ENCODE measurements at places on chromosomes 2 and 18. TPM values are rescaled to one million over a fixed set of nuclear protein-coding genes. Genes with fewer than 3 reads are reported as not detected.

DNA sequence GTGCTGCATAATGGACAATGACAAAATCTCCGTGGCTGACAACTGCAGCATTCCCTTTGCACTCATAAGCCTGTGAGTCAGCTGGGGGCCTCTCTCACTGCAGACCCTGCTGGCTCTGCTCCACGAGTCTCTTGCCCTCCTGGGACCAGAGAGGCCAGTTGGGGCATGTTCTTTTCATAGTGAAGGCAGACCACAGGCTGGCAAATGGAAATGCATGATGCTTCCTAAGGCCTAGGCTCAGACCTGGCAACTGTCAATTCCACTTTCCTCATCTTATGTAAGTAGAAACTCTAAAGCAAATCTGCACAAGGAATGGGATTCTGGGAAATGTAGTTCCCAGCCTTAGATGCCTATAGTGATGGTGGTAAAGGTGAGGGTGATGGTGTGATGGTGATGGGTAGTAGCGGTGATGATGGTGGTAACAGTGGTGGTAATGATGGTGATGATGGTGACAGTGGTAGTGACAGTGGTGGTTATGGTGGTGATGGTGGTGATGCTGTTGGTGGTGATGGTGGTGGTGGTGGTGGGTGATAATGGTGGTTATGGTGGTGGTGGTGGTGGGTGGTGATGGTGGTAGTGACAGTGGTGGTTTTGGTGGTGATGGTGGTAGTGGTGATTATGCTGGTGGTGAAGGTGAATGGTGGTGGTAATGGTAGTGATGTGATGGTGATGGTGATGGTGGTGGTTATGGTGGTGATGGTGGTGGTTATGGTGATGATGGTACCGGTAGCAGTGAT, 185.8 kb upstream of the ARL4C start:
- DNase-seq = no peak

Gene COL4A4
- total RNA-seq = 0.78 TPM

DNA sequence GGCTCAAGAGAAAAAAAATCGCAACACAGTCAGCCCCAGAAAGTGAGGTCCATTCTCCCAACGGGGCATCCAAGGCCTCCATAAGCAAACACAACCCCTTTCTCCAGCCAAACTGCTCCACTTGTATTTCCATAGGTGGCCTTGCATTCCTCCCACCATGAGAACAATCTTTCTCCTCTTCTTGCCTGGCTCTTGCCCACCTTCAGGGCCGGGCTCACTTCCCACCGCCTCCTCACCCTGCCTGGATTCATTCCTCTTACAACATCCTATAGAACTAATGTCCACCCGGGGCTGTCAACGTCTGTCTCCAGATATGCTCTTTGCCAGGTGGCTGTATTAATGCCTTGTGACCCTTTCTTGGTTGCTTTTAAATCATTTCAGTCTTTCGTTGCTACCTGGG, 124.5 kb downstream of the SMAD7 start:
- DNase-seq = no peak

GRCh38 chr2:159640176-159640575, 23.8 kb upstream of the BAZ2B start:
- DNase-seq = no peak

GRCh38 chr2:213148572-213149261, 2.7 kb downstream of the IKZF2 start:
- no peak for DNase-seq

Gene FOXI3
- total RNA-seq = 0.47 TPM

Gene ASPRV1
- total RNA-seq = 2.8 TPM

DNA sequence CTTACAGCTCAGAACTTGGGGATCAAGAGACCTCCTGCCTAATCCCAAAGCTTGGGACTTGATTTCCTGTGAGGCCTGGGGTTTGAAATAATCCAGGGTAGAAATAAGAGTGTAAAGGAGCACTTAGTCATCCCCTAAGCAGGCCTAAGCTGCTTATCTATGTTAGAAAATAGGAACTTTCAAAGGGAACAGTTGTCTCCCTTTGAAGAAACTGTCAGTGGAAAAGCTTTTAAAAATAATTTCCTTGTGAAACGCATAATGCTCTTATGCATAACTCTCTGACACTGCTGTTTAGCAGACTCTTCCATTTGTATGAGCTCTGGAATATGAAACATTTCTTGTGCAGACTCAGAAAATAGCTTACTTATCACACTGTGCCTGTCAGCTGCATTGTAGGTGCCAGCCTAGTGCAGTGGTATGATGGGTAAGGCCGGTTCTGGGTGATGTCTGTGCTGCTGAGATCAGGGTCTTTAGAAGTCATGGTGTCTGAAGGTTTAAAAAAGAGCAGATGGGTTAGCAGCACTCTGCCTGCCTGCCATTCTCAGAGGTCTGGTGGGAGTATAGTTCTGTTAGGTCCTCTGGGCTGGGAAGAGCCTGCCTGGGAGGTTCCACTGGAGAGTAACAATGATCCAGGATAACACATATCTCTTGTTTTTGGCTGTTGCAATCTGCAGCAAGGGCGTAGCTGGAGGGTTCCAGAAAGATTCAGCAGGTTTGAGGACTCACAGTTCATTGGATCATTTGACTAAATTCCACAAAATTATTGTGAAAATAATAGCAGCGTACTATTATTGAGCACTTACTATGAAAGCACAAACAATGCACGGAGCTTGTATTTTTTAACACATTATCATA, 283.2 kb upstream of the MEX3C start:
- DNase-seq = no peak

Gene LIMS4
- total RNA-seq = 0.31 TPM

- DNase-seq = no peak
Measured at GRCh38 chr2:46120792-46121555, 176.2 kb upstream of the EPAS1 start.

Gene CCT7
- total RNA-seq = 164 TPM

Gene PSMA8
- not detected for total RNA-seq

GRCh38 chr18:78892721-78893120, 86.9 kb upstream of the SALL3 start:
- DNase-seq = no peak

- DNase-seq = no peak
Measured at GRCh38 chr2:64404743-64405142, 49.2 kb upstream of the LGALSL start.

- DNase-seq = no peak
Measured at GRCh38 chr18:31426871-31427406, 20.6 kb upstream of the DSG3 start.

GRCh38 chr2:230968921-230969658, 26.8 kb upstream of the SPATA3 start:
- DNase-seq = no peak

GRCh38 chr2:9984871-9985480, 33.5 kb downstream of the GRHL1 start:
- no peak for DNase-seq

DNA sequence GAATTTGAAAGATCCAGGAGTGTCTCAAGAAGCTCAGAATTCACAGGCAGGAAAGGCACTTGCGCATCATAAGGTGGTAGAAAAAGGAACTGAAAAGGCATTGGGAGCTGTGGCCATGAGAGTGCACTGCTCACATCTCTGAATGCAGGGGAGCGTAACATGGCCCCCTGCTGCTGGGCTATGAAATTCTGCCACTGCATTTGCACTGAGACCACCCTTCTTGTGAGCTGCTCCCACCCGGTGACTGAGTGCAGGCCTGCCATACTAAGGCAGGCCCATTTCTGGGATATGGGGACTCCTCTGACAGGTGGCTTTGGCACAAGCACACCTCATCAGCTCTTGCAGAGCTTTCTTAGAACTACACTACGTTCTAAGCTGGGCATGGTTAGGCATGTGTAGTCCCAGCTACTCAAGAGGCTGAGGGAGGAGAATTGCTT, 25.3 kb upstream of the STARD7 start:
- DNase-seq = no peak

Gene KCNJ13
- 1.1 TPM for total RNA-seq

GRCh38 chr2:63789338-63790020, 52.2 kb upstream of the UGP2 start:
- no peak for DNase-seq

DNA sequence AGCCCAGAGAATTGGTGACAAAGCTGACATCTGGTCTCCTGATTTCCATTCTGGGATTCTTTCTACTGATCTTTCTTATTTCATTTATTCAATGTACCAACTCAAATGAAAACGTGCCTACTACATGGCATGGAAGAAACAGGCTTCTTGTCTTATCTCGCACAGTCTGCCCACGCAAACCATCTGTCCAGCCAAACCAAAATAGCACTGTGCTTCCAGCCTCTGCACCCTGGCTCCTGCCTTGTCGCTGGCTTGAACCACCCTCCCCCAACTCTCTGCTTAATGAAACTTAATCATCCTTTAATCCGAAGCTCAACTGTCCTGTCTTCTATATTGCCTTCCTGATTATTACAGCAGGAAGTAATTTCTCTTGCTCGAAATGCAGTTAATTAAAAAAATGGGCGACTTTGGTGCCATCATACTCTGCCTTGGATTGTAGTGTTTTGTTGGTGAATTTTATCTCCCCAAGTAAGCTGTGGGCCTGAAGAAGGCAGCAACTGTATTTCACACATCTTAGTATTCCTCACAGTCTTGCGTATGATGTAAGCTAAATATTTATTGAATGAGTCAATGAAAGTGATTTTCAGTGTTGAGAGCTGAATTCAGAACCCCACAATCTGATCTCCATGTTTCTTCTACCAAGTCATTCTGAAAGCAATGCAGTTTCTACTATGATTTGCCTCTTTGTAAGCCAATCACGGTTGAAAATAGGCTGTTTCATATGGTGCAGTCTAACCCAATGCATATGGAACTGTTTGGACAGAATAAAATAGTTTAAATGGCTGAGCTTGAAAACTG, 190.8 kb downstream of the TMEM247 start:
- peak; percentile 20 for DNase-seq

DNA sequence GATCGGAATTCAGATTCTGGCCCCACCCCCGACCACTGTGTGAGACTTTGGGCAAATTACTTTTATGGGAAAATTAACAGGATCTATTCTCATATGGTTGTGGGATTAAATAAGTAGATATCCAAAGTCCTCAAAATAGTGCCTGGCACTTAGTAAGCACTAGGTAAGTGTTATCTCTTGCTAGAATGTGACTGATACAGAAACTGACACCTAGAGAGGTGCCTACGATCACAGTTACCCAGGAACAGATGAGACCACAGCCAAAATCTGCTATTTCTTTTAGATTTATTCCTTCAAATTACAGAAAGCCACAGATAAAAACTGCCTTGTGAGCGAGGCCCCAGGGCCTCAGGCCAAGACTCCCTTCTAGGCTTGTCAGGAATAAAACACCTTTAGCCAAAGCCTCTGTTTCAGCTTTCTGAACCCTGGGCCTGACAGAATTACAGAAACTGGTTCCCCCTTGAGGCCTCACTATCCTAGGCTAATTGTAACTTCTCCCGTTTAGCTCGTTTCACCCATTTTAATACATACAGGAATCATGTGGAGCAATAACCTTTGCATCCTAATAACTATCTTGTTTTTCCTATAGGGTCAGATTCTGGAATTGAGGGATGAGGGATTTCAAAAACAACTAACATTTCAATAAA, 22.3 kb upstream of the CHMP1B start:
- no peak for DNase-seq

DNA sequence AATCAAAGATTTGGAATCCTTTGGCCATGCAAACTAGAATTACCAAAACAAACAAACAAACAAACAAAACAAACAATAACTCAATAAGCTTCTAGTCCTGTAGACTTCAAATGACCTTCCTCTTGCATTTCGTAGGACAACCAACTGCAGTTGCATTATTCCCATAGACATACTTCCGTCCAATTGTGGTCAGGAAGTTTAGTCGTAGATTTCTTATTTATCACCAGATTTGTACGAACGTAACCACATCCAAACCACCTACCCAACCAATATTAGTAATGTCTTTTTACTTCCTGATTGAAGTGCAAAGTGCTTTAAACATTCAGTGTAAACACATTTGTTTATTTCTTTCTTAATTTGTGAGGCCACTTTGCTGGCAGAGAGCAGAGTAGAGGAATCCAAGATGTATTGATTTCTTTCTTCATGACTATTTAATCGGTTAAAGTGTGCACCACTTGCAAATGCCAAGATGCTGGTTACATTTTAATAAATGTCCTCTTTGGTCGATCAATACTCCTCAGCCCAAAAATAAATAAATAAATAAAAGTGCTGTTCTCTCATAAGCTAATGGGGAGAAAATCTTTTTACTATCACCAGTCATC, 1745.6 kb upstream of the CELF4 start:
- no peak for DNase-seq

- no peak for DNase-seq
Measured at GRCh38 chr2:209821806-209822205, 50.2 kb downstream of the UNC80 start.

DNA sequence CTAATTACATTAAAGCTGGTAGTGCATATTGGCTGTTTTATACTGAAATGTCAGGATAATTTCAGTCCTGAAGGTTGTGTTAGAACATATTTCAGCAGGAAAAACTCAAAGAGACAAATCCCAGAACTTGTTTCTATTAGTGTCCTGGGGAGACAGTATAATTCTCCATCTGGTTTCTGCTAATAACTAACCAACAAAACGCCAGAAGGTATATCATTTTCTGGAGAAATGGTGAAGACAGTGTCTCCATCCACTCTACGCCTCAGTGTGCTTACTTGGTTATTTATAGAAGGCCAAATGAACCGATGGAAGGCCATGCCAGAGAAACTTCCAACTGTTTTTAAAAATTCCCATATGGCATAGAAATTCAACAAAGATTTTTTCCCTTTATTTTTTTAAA, 41.6 kb downstream of the GCA start:
- DNase-seq = no peak

DNA sequence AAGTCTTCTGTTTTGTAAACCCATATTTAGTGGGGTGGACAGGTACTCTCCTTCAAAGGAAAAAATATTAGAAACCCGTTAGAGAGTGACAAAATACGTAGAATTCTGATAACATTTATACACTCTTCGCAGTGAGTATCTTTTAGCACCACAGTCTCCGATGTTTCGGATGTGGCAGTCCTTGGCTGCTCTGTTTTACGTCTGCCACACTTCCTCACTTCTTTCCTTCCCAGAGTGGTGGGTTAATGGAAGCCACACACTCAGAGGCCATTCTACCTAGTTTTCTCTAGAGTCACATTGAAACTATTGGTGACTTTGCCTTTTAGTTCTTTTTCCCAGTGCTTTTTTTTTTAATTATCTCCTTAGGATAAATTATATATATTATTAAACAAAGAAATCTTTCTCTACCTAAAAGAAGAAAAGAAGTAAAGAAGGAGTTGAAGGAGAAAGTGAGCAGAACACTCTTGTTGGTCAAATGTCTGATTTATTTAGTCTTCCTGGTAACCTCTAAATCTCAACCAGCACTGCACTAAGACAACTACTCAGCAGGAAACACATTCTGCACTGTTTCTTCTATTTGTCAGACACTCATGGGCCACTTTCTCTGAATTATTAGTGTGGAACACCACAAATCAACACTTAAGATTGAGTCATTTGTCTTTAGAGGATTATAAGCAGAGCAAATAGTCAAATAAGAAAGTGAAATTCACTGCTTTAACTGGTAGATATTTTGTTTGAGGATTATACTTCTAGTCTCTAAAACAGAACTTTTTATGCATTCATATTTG, 451.3 kb upstream of the TMEFF2 start:
- no peak for DNase-seq
